Caco-2 (cell line): ENCODE measurements at places on chromosomes 4 and X. TPM values are rescaled to one million over a fixed set of nuclear protein-coding genes. Genes with fewer than 3 reads are reported as not detected.

CENPE gene
- total RNA-seq, result 30.3 and 36.9 TPM in 2 replicates

RHOH gene
- not detected in 2 replicates for total RNA-seq

UCP1 gene
- 0.51 and 0.54 TPM in 2 replicates for total RNA-seq

ADH1A gene
- total RNA-seq, result not detected in 2 replicates

- H3K4me1 ChIP-seq, result no peaks in the 10 kb centered on the region
- H3K27ac ChIP-seq, result no peak overlapping the region
- H3K4me3 ChIP-seq, result no peak overlapping the region
Observed at GRCh38 chrX:1493412-1493811, 40.7 kb upstream of the ASMTL start.

- no peaks in the 10 kb centered on the region for H3K36me3 ChIP-seq
- no peak overlapping the region for H3K4me3 ChIP-seq
- no peaks in the 10 kb centered on the region for H3K4me1 ChIP-seq
- H3K27me3 ChIP-seq, result no peaks in the 10 kb centered on the region
- no peak overlapping the region for H3K27ac ChIP-seq
Observed at GRCh38 chrX:53290441-53291041, 9.2 kb upstream of the IQSEC2 start.

GRCh38 chr4:59904331-59904730 lies 1295.8 kb upstream of the ADGRL3 start:
- H3K4me3 ChIP-seq, result no peak overlapping the region
- H3K36me3 ChIP-seq, result no peaks in the 10 kb centered on the region
- peaks cover 5% of the 10 kb centered on the region; the same call in 1 of the 2 replicates for H3K4me1 ChIP-seq
- DNase-seq, result no peak
- no peak overlapping the region for H3K27ac ChIP-seq

DNA sequence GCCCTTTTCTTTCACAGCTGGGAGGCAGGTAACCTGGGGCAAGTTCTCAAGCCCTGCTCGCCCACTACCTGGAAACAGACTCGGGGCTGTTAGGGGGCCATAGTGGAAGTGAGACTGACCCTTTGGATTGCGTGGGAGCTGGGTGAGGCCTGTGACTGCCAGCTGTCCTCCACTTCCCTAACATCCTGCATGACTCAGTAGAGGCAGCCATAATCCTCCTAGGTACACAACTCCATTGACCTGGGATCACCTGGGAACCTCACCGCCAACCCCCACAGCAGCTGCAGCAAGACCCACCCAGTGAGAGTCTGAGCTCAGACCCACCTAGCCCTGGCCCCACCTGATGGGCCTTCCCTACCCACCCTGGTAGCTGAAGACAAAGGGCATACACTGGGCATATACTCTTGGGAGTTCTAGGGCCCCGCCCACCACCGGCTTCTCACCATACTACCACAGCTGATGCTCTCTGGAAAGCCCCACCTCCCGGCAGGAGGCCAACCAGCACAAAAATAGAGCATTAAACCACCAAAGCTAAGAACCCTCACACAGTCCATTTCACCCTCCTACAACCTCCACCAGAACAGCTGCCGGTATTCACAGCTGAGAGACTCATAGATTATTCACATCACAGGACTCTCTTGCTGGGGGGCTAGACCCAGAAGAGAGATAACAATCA lies 61.1 kb upstream of the DCTD start:
- H3K36me3 ChIP-seq, result no peaks in the 10 kb centered on the region
- H3K4me3 ChIP-seq, result no peak overlapping the region
- H3K27me3 ChIP-seq, result no peaks in the 10 kb centered on the region
- H3K27ac ChIP-seq, result no peak overlapping the region
- no peaks in the 10 kb centered on the region for H3K4me1 ChIP-seq

DNA sequence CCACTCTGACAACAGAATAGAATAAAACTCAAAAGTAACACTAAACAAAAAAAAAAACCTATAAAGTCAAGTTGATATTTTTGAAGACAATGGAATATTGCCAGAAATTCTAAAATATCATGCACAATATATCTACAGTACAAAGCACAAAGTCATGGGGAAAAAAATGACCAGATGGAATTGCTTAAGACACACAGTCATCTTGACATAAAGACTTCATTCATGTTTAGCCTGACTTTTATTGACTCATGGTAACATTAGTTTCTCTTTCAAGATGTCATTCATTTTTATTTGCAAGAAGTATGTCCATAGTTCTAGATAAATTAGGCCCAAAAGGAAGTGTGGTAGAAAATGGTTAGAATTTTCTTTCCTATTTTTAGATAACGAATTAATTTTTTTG lies 259.1 kb downstream of the CAMK2D start:
- no peaks in the 10 kb centered on the region for H3K27me3 ChIP-seq
- no peak overlapping the region for H3K27ac ChIP-seq
- no peak for DNase-seq
- no peaks in the 10 kb centered on the region for H3K4me1 ChIP-seq
- H3K4me3 ChIP-seq, result no peak overlapping the region

DNA sequence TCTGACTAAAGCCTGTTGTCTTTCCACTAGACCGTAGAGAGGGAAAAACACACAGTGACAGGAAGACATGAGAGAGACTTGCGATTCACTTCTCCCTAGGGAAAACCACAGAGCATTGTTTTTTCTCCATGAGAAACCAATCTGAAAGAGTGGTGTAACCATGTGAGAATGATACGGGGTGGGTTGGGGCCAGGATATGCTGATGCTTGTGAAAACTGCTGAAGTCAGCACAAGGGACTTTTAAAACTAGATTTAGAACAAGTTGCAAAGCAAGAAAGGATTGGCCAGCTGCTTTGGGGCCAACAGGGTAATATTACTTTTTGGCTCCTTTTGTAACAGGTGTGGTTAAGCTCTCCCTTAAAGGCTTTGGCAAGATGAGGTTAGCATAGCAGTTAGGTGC lies 66.1 kb downstream of the NHSL2 start:
- no peaks in the 10 kb centered on the region for H3K36me3 ChIP-seq
- no peaks in the 10 kb centered on the region for H3K27me3 ChIP-seq
- H3K4me3 ChIP-seq, result no peak overlapping the region
- H3K4me1 ChIP-seq, result no peaks in the 10 kb centered on the region
- no peak overlapping the region for H3K27ac ChIP-seq

DNA sequence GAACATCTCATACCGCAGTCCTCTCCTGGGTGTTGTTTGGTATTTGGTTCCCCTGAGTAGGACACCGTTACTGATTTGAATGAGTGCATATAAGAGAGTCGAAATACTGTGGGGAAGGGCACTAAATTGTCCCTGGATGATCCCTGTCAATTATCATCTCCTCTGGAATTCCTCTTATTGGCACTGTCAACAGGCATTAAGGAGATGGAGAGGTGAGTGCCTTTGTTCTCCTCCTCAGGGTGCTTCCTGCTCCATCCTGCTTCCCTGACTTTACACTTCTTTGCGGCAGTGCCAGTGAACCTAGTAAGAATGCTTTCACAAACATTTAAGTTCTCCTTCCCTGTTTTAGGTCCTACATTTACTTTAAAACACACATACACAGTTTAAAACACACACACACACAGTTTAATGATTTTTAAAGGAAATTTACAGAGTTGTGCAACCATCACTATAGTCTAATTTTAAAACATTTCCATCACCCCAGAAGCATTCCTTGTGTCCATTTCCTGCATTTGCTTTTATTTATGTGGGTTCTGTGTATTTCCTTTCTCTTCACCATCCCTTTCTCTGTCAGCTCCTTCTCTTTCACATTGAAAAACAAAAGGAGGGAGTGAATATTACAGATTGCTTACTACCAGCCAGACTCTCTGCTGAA lies 20.9 kb upstream of the ZRSR2 start:
- H3K27ac ChIP-seq, result no peak overlapping the region
- H3K4me3 ChIP-seq, result no peak overlapping the region
- H3K4me1 ChIP-seq, result no peaks in the 10 kb centered on the region

GRCh38 chr4:113996599-113997177 lies 17.2 kb upstream of the ARSJ start:
- no peak for DNase-seq
- H3K4me3 ChIP-seq, result no peak overlapping the region
- no peaks in the 10 kb centered on the region for H3K27me3 ChIP-seq
- no peaks in the 10 kb centered on the region for H3K36me3 ChIP-seq

DNA sequence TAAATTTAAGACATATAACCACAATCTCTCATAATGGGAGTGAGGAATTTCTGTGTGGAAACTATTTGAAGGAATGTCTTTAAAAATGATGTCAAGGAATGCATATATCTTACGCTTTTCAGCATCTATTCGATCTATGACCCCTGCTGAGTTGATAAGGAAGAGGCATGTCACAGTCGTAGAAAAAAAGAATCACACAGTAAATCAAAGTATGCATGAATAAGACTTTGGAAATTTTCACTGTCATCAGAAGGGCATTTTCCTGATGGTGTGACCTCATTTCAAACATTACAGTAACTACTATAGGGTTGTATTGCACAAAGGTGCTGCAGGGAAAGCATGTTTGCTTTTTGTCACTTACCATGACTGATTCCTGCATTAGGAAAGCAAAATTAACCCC lies 41.5 kb downstream of the REELD1 start:
- H3K27me3 ChIP-seq, result no peaks in the 10 kb centered on the region
- H3K4me3 ChIP-seq, result no peak overlapping the region
- no peaks in the 10 kb centered on the region for H3K36me3 ChIP-seq
- peaks cover 42% of the 10 kb centered on the region for H3K4me1 ChIP-seq

DNA sequence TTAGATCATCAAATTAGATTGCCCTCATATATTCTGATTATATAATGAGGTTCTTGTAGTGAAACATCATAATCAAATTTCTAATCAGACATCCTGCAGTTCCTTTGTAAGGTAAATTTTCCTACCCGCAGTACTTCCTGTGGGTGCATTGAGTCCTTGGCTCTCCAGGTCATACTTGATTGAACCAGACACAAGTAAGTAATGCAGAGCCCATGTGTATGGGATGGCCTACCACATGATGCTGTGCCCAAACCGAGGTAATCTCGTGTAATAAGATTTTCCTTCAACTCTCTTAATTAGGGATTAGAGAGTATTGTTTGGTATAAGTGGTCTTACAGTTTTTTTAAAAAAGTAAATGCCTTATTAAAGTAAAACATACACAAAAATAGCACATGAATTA lies 1841.8 kb downstream of the PCDH7 start:
- no peaks in the 10 kb centered on the region for H3K36me3 ChIP-seq
- no peak for DNase-seq
- no peaks in the 10 kb centered on the region for H3K27me3 ChIP-seq
- no peak overlapping the region for H3K27ac ChIP-seq

DNA sequence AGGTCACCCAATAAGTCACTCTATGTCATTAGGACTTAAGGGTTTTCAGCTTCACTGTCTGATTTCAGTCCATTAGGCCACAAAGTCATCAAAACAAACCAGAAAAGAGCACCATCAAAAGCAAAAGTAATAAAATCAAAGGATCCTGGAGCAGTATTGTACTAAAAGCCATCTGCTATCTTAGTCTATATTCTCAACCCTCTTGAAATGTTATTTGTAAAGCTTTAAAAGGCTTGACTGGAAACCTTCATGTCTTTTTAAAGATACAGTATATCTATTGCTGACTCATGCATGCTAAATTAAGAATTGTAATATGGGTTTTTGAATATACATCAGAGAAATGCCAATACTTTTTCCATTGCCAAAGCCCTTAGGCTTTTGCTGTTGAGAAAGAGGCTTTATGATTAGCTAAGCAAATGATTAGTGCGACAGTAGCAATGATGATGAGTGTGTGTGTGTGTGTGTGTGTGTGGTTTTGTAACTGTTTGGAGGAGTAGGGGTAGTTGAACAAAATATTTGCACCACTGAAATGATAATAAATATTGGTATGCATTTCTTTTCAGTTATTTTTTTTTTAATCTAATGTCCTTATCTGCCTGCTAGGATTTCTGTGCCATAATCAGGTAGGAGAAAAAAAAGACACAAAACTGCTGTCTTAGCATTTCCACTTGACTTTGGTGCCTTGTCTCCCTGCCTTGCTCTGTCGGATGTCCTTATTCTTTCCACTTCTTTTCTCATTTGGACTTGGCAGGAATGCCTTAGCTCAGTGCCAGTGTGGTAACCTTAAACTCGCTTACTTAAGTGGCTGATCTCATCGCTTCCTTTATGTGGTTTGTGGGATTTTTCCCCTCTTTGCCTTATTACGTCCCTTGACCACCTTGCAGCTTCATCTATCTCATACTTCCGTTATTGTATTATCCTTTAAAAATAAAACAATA lies 119.7 kb downstream of the PCDH7 start:
- no peak for DNase-seq
- no peaks in the 10 kb centered on the region for H3K27me3 ChIP-seq
- H3K27ac ChIP-seq, result no peak overlapping the region
- no peaks in the 10 kb centered on the region for H3K36me3 ChIP-seq

GRCh38 chr4:2924765-2925301 lies 38.4 kb downstream of the NOP14 start:
- no peaks in the 10 kb centered on the region; the same call in none of the 2 replicates for H3K36me3 ChIP-seq
- no peaks in the 10 kb centered on the region for H3K27me3 ChIP-seq
- no peak overlapping the region for H3K27ac ChIP-seq
- H3K4me3 ChIP-seq, result no peak overlapping the region

GRCh38 chr4:26323821-26324220 lies 3.0 kb downstream of the RBPJ start:
- peaks cover 12% of the 10 kb centered on the region; the same call in 1 of the 2 replicates for H3K4me1 ChIP-seq
- no peaks in the 10 kb centered on the region for H3K36me3 ChIP-seq
- no peak for DNase-seq
- no peak overlapping the region for H3K27ac ChIP-seq

GRCh38 chrX:153413731-153414130 lies 2.5 kb downstream of the ZFP92 start:
- no peak overlapping the region for H3K4me3 ChIP-seq
- no peak overlapping the region for H3K27ac ChIP-seq
- no peaks in the 10 kb centered on the region for H3K4me1 ChIP-seq
- no peaks in the 10 kb centered on the region for H3K36me3 ChIP-seq
